ENCODE measurements at places on chromosomes 6 and 20.

DNA sequence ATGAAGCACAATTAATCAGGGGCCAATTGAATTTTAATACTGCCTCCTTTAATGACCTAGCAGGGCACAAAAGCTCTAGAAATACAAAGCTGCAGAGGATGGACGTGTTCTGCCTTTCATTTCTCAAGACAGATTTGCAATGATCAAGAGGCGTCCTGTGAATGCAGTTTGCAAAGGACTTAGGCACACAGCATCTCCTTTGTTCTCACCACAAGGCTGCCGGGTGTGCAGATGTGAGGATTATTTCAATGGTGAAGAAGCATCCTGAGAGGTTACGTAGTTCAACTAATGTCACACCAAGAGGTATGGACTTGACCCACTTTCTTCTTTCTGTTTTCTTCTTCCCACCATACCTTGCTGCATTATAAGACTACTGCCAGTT is 42.9 kb upstream of the SPTLC3 start:
- no peak for DNase-seq

DNA sequence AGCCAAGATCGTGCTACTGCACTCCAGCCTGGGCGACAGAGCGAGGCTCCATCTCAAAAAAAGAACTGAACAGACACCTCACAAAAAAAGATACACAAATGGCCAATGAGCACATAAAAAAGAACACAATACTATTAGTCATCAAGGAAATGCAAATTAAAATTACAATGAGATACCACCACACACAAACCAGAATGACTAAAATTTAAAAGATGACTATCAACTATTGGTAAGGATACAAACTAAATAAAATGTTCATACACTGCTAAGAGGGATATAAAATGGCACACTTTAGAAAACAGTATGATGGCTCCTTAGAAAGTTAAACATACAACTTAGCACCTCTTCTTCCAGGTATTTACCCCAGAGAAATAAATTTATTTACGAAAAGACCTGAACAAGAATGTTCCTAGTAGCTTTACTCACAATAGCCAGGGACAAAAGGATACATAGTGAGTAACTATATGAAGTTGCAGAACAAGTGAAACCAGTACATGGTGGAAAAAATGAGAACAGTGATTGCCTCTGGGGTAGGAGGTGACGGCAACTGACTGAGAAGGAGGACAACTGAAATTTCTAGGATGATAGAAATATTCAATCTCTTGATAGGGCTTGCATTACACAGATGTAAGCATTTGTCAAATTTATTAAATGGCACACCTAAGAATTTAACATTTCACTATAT is 53.2 kb downstream of the FAM8A1 start:
- DNase-seq: no peak

GRCh38 chr6:143894655-143895054 is 30.4 kb downstream of the ZC2HC1B start:
- no peak for DNase-seq

DNA sequence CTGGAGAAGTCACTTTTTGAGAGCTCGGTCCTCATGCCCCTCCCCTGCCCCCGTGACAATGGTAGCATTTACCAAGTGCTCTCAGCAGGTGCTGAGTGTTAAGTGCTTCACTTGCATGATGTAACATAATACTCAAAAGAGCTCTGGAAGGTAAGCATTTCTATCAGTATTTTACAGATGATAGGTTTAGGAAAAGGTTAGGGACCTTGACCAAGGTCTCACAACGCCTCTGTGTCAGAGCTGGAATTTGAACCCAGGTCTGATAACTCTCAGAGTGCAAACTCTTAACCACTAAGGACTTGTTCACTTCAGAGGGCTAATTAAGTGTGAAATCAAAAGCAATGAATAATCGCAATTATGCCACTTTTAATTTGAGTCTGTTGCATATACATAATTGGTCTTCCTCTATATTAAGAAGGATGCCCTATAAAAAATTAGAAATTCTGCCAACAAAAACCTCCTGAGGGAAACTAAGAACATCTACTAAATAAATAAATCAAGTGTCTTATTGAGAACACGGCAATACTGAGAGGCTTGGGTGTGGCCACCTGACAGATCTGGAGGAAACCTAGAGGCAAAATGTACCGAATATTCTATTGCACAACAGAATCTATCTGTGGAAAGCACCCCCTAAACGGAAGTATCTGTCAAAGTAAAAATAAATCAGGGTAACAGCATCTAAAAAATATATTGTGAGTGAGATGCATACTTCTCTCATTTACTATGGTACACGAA is 109.8 kb downstream of the BACH2 start:
- DNase-seq: no peak

GRCh38 chr6:2081155-2082138 is 164.0 kb downstream of the GMDS start:
- no peak for DNase-seq

DNA sequence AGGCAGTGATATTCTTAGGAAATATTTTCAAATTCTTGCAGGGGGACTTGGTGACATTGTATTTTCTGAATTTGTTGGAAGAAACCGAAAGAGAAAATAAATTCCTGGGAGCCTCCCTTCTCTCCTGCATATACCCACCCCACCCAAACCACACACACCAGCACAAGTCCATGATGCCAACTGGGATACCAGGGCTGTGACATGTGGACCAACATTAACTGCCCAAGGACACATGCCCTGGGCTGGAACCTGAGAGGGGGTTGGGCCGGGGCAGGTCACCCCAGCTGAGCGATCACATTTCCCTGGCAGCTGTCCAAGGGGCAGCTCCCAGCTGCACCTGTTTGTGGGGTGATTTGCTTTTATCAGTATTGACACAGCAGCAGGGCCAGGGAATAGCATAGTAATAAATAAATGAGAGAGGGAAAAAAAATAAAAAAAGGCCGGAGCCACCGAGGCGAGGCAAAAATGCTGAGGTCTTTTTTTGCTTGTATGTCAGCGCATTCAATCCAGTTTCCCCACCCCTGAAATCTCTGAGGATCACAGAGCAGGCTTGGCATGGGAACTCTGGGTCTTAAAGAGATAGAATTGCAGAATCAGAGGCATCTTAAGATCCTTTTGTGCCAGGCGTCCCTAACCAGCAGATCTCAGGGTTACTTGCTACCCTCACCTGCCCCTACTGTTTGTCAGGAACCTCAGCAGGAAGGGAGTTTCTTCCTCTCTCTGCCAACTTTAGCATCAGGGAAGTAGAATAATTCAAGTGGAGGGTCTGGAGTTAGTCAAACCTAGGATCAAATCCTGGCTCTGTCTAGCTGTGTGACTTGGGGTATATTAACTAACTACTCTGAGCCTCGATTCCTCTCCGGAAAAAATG is 66.5 kb upstream of the PIM1 start:
- no peak for DNase-seq

DNA sequence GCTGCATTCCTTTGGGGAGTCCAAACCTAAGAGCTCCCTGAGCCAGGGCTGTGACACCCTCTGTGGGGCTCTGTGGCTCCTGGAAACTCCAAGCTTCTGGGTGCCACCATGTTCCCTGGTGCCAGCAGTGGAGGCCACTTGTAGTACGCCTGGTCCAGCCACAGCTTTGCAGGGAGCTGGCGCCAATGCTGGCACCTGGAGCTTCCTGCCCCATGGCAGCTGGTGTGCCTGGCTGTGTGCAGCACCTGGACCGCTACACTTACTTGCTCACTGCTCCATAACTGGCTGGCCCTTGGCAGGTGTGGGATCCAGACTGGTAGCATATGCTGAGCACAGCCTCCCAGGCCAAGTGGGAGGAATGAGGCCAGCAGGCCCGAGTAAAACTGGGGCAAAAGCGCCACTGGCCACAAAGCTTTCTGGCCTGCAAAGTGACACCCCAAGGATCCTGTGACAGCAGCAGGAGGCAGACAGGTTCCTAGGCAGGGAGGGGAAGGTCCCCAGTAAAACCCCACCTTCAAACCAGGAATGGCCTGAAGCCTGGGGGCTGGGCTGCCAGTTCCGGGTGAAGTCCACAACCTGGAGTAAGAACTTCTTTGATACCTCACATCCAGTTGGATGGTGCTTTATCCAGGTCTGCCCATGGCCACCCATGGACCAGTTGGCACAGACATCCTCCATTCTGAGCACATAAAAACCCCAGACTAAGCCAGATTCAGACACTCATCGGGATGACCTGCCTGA is 461.0 kb downstream of the TBC1D32 start:
- DNase-seq: no peak

GRCh38 chr6:4145083-4145482 is 9.7 kb upstream of the ECI2 start:
- no peak for DNase-seq

All from HuH-7 (cell line).